Astrocyte of the cerebellum (primary cell): ENCODE measurements at places on chromosomes 3 and 15.

GRCh38 chr15:47846128-47846868 is 129.0 kb downstream of the SEMA6D start:
- DNase-seq: no peak

GRCh38 chr3:195522254-195523023 is 20.7 kb downstream of the PPP1R2 start:
- peak; percentile 31 for DNase-seq

DNA sequence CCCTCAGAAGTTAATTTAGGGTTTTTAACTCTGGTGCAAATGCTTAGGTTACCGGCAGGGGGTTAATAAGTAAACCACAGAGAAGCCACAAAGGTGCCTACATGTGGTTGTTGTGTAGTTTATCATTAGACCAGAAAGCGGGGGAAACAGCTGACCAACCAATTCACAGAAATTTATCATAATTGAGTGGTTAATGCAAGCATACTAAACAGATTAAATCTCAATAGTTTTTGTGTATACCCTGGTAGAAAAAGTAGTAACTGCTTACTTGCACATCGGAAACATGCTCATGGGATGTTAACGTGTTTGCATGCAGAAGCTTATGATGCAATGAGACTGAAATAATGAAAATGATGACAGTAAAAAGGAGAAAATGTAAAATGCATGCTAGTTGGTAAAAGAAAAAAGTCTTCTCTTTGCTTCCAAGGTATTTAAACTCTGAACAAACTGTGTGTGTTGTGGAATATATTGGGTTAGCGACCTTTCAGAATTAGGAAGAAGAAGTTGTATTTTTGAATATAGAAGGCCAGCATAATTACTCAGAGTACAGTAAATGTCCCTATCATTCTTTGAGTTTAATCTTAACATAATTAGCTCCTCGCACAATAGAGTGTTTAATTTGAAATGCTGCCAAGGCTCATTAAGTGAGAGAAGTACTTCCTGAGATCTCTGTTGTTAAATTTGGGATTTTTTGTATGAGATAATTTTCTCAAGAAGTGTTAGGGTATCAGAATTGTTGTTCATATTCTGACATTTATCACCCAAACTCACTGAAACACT is 316.2 kb downstream of the PTPRG start:
- peak; percentile 51 for DNase-seq

- no peak for DNase-seq
Observed at GRCh38 chr3:105014631-105015030, 352.1 kb upstream of the ALCAM start.

GRCh38 chr3:102156426-102156825 is 278.4 kb upstream of the ZPLD1 start:
- peak; percentile 78 for DNase-seq

DNA sequence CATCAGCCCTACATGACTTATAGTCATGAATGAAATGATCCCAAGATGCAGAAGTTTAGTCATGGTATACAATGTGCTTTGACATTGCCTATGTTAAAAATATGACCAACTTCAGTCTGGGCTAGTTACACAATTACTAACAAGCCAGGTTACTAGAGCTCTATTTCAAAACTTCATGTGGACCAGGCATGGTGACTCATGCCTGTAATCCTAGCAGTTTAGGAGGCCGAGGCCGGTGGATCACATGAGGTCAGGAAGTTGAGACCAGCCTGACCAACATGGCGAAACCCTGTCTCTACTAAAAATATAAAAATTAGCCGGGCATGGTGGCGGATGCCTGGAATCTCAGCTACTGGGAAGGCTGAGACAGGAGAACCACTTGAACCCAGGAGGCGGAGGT is 613.0 kb downstream of the CADM2 start:
- DNase-seq: no peak

DNA sequence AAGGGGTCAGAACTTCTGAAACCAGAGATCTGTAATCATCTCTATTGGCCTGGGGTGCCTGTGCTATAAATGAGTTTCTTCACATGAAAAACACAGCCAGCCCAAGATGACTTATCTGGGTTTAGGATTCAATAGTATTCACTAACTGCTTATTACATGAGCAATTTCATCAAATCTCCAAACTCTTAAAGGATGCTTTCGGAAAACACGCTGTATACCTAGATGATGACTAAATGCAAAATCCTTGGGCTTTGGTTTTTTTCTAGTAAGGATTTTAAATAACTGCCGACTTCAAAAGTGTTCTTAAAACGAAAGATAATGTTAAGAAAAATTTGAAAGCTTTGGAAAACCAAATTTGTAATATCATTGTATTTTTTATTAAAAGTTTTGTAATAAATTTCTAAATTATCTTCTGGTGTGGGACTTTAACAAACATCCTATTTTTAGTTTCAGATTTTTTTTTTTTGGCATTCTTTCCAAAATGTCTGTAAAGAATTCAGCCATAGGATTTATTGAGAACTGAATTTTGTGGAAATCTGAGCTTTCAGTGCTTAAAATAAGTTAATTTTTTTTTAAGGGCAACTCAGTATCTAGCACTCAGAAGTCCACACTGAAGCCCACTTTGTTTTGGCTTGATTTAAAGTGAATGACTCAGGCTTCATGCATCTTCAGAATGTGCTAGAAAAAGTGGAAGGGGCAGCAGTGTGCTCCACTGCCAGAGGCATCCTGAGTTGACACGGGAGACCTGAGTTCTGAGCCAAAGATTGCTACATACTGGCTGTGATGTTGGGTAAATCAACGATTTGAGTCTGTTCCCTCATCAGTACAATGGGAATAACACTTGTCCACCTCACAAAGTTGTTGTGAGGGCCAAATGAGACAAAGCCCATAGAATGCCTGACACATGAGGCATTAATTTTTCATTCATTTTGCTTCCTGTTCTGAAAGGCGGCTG is 18.7 kb downstream of the TMEM43 start:
- peak; percentile 93 for DNase-seq

- DNase-seq: no peak
Observed at GRCh38 chr3:112781599-112781998, 65.1 kb downstream of the CD200R1L start.

- no peak for DNase-seq
Observed at GRCh38 chr3:123782488-123782887, 101.6 kb downstream of the MYLK start.

- DNase-seq: no peak
Observed at GRCh38 chr3:22366781-22367180, 615.8 kb upstream of the ZNF385D start.

GRCh38 chr3:98573181-98573728 is 20.2 kb downstream of the CPOX start:
- peak; percentile 13 for DNase-seq

DNA sequence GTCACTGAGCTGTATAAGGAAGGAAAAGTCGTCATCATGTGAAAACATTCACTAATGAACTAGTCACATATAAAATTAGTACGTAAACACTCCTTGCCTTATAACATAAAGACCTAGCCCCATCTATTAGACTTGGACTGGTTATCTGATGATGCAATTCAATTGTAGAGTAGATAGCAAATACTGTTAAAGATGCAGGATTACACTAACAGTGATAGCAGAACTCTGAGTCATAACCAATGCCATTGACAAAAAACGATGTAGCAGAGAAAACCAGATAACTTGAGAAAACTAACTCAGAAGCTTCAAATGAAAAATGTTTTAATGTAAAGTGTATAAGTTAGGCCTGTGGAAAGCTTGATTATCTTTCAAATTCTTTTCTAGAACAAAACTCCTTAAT is 132.2 kb downstream of the WDR72 start:
- no peak for DNase-seq
